ENCODE measurements at places on chromosomes 2 and 18.

DNA sequence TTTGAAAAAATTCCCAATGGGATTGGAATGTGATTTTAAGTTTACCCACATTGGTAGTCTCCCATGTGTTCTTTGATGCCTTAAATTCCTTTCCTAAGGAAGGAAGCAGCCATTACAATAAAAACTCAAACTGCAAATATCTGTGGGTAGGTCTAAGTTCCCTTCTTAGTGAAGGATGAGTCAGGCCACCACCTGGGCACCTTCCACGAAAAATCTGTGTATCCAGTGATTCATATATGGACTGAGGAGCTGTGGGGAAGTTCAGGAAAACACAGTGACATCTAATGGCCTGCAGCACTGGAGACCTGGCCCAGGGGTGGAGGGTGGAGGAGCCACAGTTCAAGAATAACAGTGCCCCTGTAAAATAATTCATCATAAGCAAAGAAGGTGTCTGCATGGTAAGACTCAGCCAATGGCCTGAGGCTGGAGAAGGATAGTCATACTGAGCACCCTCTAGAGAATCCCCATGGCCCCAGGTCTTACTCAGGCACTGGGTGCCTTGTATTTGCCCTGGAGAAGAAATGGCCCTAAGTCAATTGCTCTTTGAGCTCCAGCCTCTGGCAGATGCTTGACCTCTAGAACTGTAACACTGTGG lies 248.6 kb downstream of the SP3 start:
- peak; percentile 83 for DNase-seq

GRCh38 chr2:35199298-35199697 lies 1156.3 kb upstream of the CRIM1 start:
- no peak for DNase-seq

DNA sequence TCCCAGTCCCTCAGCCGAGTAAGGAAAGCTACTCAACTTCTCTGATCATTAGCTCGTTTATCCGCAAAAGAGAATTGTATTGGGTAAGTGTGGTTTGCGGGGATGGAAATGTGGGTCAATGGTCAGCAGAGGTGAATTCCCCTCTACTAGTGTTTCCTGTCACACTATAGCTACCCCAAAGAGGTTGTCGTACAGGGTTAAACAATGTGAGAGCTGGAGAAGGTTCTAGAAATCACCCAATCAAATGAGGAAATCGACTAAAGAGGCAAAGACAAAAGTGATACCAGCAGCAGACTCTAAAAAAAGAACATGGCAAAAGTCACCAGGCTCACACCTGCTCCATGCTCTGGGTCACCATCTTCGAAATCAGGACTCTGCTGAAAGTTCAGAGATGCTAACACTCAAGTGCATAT lies 144.7 kb upstream of the ITGA4 start:
- DNase-seq = no peak

DNA sequence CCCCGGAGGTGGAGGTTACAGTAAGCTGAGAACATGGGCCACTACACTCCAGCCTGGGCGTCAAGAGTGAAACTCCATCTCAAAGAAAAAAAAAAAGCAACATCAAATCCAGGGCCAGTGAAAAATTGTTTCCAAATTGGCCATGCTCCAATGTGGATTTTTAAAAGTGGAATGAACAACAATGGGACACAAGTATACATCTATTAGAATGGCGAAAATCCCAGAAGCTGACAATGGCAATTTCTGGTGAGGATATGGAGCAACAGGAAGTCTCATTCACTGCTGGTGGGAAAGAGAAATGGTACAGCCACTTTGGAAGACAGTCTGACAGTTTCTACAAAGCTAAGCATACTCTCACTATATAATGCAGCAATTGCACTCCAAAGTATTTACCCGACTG lies 161.4 kb downstream of the UXS1 start:
- no peak for DNase-seq

GRCh38 chr2:141968433-141968832 lies 162.4 kb downstream of the LRP1B start:
- DNase-seq = peak; percentile 32

All from kidney tubule cell (primary cell).